GM06990 (cell line): ENCODE measurements at places on chromosomes 11 and 22.

GRCh38 chr22:27296091-27296675, 505.4 kb downstream of the MN1 start:
- DNase-seq: no peak

- no peak for DNase-seq
Measured at GRCh38 chr11:131229221-131229620, 141.2 kb upstream of the NTM start.

GRCh38 chr11:16781936-16782919, 43.8 kb downstream of the C11orf58 start:
- DNase-seq: no peak

DNA sequence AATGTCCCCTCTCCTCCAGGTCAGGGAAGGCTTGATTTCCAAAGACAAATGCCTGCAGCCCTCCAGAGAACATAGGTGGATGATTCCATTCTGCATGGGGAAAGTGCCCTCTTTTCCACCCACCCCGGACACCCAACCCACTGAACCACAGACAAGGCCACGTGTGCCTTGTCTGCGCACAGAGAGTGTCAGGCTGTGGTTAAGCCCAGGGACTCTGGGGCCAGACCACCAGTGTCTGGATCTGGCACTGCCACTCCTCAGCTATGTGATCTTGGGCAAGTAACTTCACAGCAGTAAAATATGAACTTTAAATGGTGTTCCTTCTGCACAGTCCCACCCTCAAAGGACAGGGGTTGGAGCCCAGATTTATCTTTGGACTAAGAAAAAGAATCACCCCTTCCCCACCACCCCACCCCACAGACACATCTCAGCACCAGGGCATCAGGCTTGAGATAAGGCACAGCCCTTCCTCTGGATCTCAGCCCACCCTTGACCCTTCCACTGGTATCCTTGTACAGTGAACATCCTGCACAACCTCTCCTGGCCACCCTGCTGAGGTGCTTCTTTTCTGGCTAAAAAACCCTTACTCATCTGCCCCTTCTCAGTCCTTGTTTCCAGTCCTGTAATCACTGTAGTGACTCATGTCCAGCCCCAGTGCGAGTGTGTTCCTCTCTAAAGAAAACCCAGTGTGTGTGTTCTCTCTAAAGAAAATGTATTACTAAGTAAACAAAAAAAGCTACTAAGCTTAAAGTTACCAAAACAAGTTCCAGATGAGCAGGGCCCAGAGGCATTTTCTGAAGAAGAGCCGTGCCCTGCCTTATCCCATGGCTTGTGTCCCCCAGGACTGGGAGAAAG, 1.9 kb upstream of the PTGDR2 start:
- no peak for DNase-seq

DNA sequence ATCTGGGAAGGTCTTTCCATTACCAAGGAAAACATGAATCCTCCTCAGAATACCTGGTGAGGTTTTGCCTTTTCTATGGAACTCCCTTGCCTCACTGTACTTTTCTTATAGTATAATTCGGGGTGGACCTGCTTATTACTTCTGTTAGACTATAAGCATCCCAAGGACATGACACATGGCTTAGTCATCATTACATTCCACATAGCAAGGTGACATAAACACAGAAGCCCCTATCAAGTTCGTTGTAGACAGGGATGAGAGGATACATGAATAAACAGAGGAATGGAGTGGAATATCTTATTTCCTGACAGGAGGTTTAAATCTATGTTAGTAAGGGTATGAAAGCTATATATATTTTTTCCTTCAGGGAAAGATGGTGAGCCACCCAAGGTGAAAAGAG, 532.2 kb upstream of the CCDC90B start:
- DNase-seq: no peak

DNA sequence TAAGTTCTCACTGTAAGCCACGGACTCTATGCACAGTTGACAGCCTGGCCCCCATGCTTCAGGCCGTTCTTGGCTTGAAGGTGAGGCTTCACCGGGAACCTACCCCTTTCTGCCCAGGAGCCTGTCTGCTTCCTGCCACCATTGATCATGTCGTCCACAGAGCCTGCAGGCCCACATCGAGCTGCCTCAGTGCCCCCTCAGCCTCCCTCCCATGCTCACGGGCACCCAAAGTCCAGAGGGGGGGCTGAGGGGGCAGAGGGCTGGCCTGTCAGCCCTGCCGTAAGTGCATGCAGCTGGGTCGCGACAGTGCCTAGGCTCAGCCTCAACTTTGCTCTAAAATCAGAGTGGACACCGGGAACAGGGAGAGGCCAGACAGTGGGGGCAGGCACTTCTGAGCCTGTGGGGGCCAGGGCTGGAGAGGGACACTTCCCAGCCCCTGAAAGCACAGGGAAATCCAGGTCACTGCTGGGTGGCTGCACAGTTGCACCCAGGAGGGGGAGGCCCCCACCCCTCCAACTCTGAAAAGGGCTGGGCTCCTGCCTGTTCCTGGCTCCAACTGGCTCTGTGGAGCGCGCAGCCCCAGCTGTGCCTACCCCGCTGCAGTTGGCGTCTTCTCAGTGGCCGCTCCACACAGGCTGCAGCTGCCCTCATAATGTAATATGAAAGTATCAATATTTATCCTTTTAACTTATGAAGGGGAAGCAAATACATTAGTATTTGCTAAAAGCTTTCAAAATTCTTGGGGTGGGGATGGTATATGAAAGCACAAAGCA, 598.6 kb downstream of the DLG2 start:
- DNase-seq: no peak

GRCh38 chr11:41245704-41246398, 213.6 kb downstream of the LRRC4C start:
- no peak for DNase-seq

DNA sequence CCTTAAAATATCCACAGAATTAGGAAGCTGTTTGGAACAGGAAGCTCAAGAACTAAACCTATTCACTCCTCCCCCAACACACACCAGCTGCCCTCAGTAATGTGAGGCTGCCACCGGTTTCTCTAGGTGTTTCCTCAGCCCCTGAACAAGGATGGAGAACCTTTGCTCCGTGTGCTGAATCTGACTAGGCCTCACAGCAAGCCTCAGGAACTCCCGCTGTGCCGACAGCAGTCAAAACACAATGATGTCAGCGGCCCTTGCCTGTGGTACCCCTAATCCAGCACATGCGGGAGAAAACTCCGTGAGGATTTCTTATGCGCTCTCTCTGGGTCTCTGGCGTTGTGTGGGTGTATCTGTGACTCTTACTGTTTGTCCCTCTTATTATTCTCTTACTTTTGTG, 153.3 kb downstream of the EFCAB6 start:
- DNase-seq: no peak

GRCh38 chr11:16763746-16764145, 25.3 kb downstream of the C11orf58 start:
- no peak for DNase-seq

DNA sequence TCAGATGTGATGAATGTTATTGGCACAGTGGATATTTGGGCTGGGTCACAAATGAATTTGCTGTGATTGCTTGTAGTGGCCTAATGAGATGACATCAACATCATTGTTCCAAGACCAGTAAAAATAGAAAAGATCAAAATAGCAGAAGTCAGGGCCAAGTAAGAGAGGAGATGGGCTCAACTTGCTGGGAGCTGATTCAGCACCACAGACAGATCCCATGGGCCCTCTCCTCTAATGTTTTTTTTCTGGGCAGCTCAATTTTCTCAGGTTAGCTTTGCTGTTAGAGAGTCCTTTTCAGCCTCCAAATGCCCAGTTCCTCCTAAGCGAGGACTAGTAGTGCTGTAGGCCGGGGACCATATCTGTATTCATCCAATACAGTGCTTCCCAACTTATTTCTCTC, 86.0 kb upstream of the IZUMO1R start:
- DNase-seq: no peak

GRCh38 chr22:45210991-45211390, 29.7 kb downstream of the KIAA0930 start:
- DNase-seq: no peak

GRCh38 chr22:19579115-19579811, 55.1 kb upstream of the CLDN5 start:
- DNase-seq: no peak

GRCh38 chr11:75532200-75533048, 6.7 kb upstream of the GDPD5 start:
- DNase-seq: no peak

- DNase-seq: no peak
Measured at GRCh38 chr11:115247361-115247760, 256.9 kb downstream of the CADM1 start.

GRCh38 chr22:44348971-44349560, 36.3 kb upstream of the SHISAL1 start:
- no peak for DNase-seq

GRCh38 chr11:75434886-75435570, 2.0 kb upstream of the KLHL35 start:
- DNase-seq: no peak

DNA sequence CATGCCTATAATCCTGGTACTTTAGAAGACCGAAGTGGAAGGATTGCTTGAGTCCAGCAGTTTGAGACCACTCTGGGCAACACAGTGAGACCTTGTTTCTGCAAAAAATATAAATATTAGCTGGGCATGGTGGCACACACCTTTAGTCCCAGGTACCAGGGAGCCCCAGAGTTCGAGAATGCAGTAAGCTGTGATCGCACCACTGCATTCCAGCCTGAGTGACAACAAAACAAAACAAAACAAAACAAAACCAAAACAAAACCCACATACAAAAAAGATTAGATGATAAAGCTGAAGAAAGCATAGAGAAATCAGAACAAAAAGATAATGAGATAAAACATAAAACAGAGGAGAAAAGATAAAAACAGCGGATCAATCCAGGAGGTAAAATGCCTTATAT, 62.1 kb downstream of the TCF20 start:
- no peak for DNase-seq

DNA sequence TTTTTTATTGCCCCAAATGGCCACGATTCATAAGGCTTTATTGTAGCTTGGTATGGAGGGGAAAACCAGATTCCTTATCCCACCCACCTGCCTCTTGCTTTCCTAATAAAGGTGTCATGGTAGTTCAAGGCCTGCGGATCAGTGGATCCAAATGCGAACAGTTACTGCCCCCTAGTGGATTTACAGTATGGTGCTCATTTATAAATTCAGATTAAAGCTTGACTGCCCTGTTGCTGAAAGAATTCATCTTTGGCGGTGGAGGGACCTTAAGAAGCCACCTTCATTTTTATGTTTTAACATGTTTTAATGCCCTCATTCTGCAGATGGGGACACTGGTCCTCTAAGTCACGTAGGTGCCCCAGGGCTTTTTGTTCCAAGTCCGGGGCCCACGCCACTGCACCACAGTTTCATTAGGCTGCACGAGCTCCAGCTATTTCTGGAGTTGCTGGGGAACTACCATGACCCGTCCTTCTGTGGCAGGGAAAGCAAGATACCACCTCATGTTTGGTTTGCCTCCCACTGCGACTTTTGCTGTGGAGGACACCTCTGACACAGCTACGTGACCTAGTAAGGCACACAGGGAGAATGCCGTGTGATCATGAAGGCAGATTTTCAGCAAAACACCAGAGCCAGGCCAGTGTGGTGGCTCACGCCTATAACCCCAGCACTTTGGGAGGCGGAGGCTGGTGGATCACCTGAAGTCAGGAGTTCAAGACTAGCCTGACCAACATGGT, 15.6 kb upstream of the INCENP start:
- no peak for DNase-seq

- no peak for DNase-seq
Measured at GRCh38 chr11:78147807-78148206, 8.4 kb upstream of the ALG8 start.

DNA sequence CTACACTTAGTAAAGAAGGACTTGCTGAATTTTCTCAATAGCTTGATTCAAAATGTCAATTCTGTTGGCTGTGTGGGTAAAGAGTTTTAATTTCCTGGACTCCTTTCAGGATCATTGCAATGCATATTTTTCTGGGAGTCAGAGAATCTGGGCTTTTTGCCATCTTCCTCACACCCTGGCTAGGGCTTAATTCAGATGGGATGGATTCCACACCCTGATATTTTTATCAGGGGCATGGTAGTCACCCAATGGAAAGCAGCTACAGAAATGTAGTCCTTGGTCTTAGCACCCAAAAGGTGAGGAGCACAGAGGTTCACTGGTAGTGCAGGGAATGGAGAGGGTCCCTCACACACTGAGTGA, 79.3 kb downstream of the SGSM3 start:
- DNase-seq: no peak

GRCh38 chr11:104001561-104002056, 34.8 kb upstream of the DDI1 start:
- no peak for DNase-seq

- DNase-seq: no peak
Measured at GRCh38 chr22:38724926-38725571, 19.3 kb downstream of the GTPBP1 start.

- no peak for DNase-seq
Measured at GRCh38 chr11:64566042-64566914, 24.7 kb upstream of the SLC22A12 start.

GRCh38 chr11:93573184-93573583, 30.0 kb upstream of the SMCO4 start:
- DNase-seq: no peak

DNA sequence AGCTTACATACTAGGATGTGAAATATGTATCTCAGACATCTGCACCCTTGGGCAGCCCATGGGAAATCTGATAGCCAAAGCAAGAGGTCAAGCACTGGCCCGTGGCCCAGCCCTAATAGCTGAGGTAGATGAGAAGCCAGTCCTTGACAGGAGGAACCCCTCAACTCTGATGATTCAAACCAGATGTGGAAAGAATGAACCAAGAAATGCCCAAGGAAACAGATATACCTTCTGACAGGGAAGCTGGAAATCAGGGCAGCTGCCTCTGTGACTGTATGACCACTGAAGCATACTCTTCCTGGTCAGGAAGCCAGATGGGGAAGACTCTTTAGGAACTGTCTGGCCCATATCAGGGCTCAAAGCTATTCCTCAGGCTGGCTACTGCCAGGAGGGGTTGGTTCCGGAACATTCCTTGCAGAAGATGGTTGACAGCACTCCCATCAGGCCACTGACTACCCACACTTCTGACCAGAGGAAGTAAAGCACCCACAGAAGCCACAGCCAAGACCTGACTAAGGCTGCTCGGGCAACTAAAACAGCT, 124.2 kb downstream of the SWAP70 start:
- no peak for DNase-seq

- peak; percentile 26 for DNase-seq
Measured at GRCh38 chr22:45376009-45376408, 37.4 kb downstream of the SMC1B start.

DNA sequence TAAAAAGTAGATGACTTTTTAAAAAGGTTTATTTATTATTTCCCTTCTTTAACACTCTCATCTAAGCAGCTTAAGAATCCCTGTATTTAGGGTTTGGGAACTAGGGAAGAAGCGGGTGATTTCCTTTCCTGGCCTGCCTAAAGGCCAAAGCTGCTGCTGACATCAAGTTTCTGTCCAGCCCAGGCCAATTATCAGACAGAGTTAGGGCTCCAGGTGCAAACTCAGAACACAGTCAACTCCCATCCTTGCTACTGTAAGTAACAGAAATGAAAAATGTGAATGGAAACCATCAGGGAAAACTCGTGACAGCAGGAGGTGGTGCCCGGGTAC, 108.9 kb downstream of the CCDC81 start:
- DNase-seq: no peak

GRCh38 chr11:28417601-28418323, 309.6 kb downstream of the METTL15 start:
- DNase-seq: no peak
